Activated naive CD4-positive, alpha-beta T cell treated with anti-CD3 and anti-CD28 coated beads, Interleukin-2, amount 50 U/mL, for 16 hours (primary cell): ENCODE measurements at places on chromosomes 7 and 10.
A peak's percentile ranks its signal among the peaks of the same experiment; 100 is the strongest.

DNA sequence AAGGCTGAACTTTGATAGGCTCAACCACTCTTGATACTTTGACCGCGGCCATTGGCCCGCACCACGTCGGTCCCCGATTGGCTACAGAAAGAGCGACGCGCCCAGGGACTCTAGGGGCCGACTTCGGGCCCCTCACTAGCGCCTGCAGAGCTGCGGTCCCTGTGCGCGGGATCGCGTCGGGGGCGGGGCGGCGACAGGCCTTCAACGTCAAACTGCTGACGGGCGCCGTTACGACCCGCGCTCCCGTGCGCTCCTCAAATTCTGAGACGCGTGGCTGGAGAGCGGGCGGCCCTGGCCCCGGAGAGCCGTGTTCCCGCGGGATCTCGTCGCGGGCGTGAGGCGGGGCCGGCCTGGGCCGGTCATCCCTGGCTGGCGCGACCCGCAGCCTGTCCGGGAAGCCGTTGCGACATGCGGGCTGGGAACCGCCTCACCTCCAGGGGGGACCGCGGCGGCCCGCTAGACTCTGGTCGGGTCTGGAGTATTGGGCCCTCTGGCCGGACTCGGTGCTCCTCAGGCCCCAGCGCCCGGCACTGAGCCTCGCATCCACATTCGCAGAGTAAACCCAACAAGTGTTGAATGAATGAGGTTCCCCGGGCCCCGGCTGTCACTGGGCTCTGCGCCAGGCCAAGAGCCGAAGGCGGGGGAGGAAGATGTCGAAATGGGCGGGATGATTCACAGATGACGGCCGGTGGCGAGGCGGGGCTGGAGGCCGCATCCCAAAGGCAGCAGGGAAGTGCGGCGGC, 643 bp upstream of the SLC25A28 start:
- DNase-seq = peak; percentile 91

- DNase-seq = no peak
Measured at GRCh38 chr10:88962336-88962735, 9.8 kb upstream of the ACTA2 start.

DNA sequence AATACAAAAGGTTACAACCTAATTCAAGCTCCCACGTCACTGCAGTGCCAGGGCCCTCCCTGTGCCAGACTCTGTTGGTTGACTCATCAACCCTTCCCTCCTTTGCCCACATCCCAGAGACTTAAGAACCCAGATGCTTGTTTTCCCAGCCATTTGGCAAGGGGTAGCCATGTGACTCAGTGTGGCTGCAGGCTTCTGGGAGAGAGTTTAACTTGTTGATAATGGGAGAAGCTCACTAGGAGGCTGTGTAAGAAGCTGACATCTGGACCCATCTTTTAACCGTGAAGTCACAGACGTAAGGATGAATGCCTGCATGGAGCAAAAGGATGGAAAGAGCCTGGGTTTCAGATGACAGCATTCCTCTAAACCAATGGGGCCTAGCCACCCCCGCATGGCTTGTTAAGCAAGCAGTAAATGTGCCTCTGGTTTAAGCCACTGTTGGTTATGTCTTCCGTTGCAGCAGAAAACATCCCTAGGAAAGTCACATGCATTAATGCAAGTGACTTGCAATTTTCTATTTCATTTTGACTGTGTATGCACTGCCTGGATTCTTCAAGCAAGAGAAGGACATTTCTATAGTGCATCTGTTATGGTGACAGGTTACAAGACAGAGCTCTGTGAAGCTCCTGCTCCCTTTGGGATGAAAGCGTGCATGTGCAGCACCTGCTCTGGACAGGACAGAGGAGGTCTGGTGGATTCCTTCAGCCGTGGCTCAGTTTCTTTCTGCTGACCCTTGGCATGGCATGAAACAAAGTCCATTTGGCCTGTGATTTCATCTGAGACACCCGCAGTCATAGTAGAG, 57.5 kb upstream of the CREB5 start:
- no peak for DNase-seq

- no peak for DNase-seq
Measured at GRCh38 chr10:116329153-116329552, 4.9 kb downstream of the CCDC172 start.

DNA sequence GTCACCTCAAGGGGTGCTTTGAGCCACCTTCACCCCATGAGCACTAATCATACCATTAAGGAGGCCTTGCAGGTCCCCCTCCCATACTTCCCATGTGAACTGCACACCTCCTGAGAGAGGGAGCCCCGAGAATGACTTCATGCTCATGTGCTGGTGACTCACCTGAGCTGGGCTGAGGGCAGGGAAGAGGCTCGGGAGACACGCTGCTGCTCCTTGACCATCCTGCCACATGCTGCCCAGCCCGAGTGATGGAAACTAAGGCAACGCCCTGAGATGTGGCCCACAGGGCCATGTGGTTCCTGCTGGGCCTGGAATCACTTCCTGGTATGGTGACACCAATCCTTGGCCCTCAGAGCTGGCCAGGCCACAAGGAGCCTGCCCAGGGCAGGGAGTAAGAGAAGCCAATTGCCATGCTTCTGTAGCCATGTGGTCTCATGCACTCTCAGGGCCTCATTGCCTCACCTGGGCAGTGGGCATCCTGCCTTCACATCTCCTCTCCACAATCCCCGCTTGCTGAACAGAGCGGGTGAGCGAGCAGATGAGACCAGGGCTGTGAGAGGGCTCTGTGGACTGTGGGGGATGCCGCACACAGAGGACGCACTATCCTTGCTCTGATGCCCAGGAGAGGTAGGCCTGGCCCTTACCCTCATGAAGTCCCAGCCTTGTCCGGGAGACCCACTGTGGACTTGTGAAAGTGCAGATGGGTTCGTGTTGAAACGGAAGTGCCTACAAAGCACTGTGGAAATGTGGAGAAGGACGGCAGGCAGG, 18.3 kb upstream of the PPIF start:
- no peak for DNase-seq

- DNase-seq = no peak
Measured at GRCh38 chr10:13949844-13950542, 363.2 kb downstream of the PRPF18 start.

- DNase-seq = no peak
Measured at GRCh38 chr10:21260506-21261149, 264.9 kb downstream of the SKIDA1 start.

GRCh38 chr10:23892296-23892695, 316.6 kb upstream of the KIAA1217 start:
- no peak for DNase-seq

GRCh38 chr7:145398758-145399157, 562.9 kb upstream of the TPK1 start:
- no peak for DNase-seq

GRCh38 chr10:131845505-131846239, 55.1 kb upstream of the PPP2R2D start:
- DNase-seq = no peak

GRCh38 chr7:16695621-16696237, 49.7 kb downstream of the BZW2 start:
- no peak for DNase-seq

GRCh38 chr10:47309408-47310089, 9.6 kb downstream of the GDF10 start:
- DNase-seq = no peak

GRCh38 chr10:97280783-97281182, 11.7 kb downstream of the ARHGAP19 start:
- DNase-seq = peak; percentile 12

- no peak for DNase-seq
Measured at GRCh38 chr10:133326745-133327650, 9.7 kb downstream of the CALY start.

GRCh38 chr7:5549096-5549763, 125.6 kb upstream of the TNRC18 start:
- DNase-seq = no peak

DNA sequence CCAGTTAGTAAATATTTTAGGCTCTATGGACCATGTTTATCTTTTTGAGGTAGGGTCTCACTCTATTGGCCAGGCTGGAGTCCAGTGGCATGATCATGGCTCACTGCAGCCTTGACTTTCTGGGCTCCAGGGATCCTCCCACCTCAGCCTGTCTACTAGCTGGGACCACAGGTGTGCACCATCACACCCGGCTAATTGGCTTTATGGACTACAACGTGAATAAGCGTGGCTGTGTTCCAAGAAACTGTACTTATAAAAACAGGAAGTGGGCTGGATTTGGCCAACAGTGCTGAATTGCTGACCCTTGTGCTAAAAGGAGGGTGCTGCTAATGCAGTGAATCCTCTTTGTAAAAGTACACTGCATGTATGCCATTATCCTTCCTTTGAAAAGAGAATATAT, 111.7 kb upstream of the CDK13 start:
- DNase-seq = no peak

GRCh38 chr7:113141803-113142202, 23.4 kb upstream of the SMIM30 start:
- DNase-seq = no peak

DNA sequence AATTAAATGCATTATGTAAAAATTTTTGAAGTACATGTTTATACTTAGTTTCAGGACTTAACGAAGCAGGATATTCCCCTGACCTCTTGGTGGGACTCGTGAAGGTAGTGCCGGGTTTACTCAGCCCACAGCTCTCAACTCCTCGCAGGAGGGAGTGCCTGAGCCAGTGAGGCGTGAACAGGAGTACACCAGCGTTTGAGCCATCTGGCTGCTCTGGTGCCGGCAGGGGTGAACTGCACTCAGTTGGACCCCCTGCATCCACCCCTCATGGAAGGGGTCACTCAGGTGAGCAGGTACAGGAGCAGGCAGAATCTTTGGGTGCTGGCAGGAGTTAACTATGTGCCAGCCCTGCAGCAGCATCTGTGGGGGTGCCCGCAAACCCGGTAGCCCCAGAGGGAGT, 625.1 kb upstream of the PCDH15 start:
- DNase-seq = no peak

- DNase-seq = no peak
Measured at GRCh38 chr10:129494740-129495139, 27.7 kb downstream of the MGMT start.

- DNase-seq = no peak
Measured at GRCh38 chr7:29516491-29516890, 47.1 kb upstream of the PRR15 start.

- no peak for DNase-seq
Measured at GRCh38 chr7:17370901-17371585, 72.6 kb downstream of the AHR start.

- DNase-seq = peak; percentile 69
Measured at GRCh38 chr7:100132697-100133151, 6.0 kb downstream of the MBLAC1 start.

DNA sequence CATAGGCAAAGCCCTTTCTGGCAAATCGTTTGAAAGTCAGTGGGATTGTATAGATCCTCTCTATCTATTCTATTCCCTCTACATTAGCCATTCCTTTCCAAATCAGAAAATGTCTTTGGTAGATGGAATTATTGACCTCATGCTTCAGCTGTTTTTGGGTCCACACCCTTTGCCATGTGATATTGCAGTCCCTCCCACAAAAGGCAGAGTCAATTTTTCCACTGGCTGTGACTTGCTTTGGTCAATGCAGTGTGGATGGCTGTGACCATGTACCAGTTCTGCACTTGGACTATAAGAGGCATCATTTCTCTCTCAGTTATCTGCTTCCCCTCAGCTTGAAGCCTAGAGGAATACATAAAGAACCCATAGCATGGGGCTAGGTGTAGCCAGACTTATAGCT, 332.9 kb downstream of the PTEN start:
- no peak for DNase-seq

DNA sequence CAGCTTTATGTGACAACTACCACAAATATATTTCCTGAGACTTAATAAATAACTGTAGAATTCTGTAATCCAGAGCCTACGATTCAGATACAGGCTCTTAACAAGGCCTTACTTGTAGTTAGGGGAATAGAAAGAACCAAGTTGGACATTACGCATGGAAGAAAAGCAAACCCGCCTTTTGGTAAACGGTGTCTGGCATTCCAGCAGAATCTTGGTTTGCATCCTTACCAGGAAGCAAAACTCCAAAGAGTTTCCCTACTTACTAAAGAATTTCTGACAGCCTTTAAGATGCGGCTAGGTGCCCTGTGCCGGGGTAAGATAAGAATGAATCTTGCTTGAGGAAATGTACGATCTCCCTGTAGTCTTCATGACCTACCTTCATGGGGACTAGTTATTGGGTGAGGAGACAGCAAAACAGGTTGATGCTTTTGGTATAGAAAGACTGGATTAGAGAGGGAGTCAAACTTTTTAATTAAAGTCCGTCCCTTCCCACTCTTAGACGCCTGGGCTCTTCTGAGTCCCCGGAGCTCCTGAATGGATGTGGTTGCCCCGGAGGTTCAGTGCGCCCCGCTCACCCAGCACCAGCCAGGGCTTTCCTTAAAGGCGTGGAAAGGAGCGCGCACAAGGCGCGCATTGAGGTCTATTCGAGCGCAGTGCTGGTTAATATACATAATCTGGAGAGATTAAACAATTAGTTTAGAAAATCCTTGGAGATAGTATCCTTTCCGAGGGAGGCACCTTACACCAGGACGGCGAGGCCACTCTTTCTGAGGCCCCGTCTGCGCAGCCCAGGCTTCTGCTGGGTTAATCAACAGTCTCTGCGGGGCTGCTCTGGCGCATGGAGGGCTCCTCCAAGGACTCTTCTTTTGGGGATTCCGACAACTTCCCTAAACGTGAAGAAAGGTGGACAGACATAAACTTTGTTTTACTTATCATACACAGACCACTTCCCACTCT, 11.5 kb downstream of the PTF1A start:
- no peak for DNase-seq

DNA sequence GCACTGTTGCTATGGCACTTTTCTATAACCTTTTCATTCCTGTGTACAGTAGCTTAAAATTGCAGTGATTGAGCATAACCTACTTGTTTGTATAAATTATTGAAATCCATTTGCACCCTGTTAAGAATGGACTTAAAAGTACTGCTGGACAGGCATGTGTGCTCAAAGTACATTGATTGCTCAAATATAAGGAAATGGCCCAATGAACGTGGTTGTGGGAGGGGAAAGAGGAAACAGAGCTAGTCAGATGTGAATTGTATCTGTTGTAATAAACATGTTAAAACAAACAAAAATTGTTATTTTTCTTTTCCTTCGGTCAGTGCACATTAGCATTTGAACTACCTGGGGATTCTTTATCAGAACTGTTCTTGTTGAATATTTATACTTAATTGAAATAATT, 57.1 kb upstream of the BAMBI start:
- DNase-seq = no peak

DNA sequence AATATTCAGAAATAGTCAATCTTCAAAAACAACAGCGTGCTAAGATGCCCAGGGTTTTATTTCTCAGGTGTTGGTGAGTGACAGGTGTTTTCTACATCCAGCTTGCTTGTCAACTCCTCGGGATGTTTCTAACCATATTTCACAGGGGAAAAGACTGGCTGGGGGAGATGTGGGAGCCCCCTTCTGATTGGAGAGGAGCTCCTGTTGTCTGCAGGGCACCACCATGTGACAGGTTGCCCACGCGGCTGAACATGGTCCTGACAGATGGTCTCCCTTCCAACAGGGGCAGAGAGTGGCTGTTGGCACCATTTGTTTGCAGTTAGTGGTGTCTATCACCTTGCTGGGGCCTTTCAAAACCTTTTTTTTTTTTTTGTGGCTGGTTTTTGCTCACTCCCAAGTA, 16.5 kb upstream of the GPR26 start:
- no peak for DNase-seq

DNA sequence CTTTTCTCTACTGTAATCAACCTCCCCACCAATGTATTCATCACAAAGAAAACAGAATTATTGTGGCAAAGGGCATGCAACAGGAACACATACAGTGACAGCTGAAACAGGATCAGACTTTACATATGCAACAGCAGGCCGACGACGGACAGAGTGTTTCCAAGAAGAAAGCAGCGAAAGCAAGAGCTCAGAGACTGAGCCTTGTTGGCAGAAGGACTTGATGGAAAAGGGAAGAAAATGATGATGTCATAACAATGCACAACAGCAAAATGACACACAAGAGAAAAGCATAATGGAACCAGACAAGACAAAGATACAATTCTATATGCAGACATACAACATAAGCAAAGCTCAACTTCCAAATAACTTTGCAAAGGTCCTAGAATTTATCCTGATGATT, 106.5 kb downstream of the ARHGAP12 start:
- no peak for DNase-seq
